Mesenchymal stem cell (in vitro differentiated cells and primary cell): ENCODE measurements at places on chromosomes 5 and 9.

DNA sequence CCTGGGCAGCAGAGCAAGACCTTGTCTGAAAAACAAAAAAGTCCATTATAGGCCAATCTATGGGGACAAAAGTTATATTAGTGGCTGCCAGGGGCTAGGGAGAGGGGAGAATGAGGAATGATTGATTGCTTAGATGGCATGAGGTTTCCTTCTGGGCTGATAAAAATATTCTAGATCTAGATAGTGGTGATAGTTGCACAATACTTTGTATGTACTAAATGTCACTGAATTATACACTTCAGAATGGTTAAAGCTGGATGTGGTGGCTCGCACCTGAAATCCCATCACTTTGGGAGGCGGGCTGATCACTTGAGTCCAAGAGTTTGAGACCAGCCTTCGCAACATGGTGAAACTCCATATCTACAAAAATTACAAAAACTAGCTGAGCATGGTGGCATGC lies 42.8 kb upstream of the TEX48 start:
- no peak overlapping the region for H3K27ac ChIP-seq
- H3K4me1 ChIP-seq = peaks cover 15% of the 10 kb centered on the region
- DNase-seq = no peak
- no peaks in the 10 kb centered on the region for H3K36me3 ChIP-seq
- H3K27me3 ChIP-seq = peaks cover 9% of the 10 kb centered on the region

DNA sequence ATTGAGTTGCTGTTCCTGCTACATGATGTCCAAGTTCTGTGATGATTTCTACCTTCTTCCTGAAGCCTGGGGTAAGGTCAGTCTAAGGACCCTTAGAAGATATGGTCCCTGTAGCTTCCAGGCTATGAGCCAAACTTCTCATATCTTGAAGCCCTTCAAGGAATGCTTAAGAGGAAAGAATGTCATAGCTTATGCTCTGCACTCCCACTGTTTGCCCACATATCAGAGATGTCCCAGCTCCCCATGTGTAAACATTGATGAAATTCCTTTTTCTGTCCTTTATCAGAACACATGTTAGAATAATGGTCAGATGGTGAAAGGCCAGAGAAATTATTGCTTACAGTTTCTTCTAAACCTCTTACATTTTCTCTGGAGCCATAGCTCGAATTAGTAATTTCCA lies 41.4 kb upstream of the RUSC2 start:
- H3K4me1 ChIP-seq = no peaks in the 10 kb centered on the region
- H3K27me3 ChIP-seq = peaks cover 25% of the 10 kb centered on the region
- H3K4me3 ChIP-seq = no peak overlapping the region
- no peak overlapping the region for H3K27ac ChIP-seq
- DNase-seq = peak; percentile 6

DNA sequence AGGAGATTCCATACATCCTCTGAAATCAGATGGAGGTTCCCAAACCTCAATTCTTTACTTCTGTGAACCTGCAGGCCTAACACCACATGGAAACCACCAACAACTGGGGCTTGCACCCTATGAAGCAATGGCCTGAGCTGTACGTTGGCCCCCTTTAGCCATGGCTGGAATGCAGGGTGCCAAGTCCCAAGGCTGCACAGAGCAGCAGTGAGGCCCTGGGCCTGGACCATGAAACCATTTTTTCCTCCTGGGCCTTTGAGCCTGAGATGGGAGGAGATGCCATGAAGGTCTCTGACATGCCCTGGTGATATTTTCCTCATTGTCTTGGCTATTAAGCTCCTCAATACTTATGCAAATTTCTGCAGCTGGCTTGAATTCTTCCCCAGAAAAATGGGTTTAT lies 983.8 kb downstream of the CDH9 start:
- no peaks in the 10 kb centered on the region for H3K36me3 ChIP-seq
- no peak overlapping the region for H3K4me3 ChIP-seq
- H3K27me3 ChIP-seq = no peaks in the 10 kb centered on the region
- H3K27ac ChIP-seq = no peak overlapping the region
- no peak for DNase-seq

- H3K4me1 ChIP-seq = no peaks in the 10 kb centered on the region
- no peak overlapping the region for H3K4me3 ChIP-seq
- H3K27ac ChIP-seq = no peak overlapping the region
- peaks cover 14% of the 10 kb centered on the region for H3K27me3 ChIP-seq
- H3K36me3 ChIP-seq = no peaks in the 10 kb centered on the region
Measured at GRCh38 chr5:151434570-151435237, 12.7 kb upstream of the SLC36A1 start.

GRCh38 chr5:63043792-63044191 lies 465.2 kb downstream of the LRRC70 start:
- H3K27ac ChIP-seq = no peak overlapping the region
- no peaks in the 10 kb centered on the region for H3K27me3 ChIP-seq
- no peaks in the 10 kb centered on the region for H3K36me3 ChIP-seq
- no peak for DNase-seq

DNA sequence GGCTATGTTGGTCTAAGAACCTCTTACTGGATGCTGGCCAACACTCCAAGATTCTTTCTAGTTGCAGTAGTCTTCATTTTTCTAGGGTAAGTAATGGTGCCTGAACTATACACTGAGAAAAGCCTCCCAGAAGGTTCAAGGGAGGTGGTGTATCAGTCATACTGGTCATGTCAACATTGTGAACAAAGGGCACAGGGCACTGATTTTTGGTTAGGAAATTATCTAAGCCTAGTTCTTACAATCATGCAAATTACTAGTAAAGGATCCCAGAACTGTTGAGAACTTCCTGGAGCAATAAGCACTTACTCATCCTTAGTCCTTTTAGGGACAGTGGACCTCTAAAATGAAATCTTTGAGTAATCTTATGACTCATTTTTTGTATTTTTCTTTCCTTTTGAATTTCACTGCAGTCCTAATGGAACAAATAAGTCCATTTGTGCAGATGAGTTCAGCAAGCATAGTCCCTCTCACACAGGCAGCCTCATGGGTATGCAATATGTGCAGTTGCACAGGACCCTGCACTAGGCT lies 21.1 kb upstream of the CDC42SE2 start:
- H3K4me1 ChIP-seq = no peaks in the 10 kb centered on the region
- DNase-seq = peak; percentile 89
- H3K4me3 ChIP-seq = no peak overlapping the region
- peak overlapping the region; percentile 11 for H3K27ac ChIP-seq

DNA sequence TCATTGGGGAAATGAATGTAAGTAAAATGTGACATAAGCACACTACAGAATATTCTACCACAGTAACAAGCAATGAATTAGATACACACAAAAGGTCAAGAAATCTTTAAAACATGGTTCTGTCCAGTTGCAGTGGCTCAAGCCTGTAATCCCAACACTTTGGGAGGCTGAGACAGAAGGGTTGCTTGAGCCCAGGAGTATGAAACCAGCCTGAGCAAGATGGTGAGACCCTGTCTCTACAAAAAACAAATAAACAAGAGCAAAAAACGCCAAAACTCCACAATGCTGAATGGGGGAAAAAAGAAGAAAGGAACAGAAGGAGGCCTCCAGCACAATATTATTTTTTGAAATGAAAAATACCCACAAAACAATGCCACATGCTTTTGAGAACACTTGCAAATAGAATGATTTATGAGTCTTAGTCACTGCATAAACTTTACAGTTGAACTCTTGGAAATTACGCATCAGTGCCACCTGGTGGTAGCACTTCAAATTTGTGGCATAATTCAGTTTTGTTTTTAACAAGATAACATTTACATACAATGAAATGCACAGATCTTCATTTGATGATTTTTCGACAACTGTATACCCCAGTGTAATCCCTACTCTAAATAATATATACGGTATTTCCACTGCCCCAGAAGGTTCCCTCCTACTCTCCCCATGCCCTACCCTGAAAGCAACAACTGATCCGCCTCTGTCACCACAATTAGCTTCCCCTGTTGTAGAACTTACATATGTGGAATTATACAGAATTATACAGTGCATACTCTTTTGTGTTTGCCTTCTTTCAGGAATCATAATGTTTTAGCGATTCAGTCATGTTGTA lies 14.4 kb upstream of the SPINK4 start:
- peak; percentile 79 for DNase-seq
- no peaks in the 10 kb centered on the region for H3K36me3 ChIP-seq
- H3K4me1 ChIP-seq = peaks cover 7% of the 10 kb centered on the region
- H3K27ac ChIP-seq = no peak overlapping the region

- no peak overlapping the region for H3K27ac ChIP-seq
- H3K27me3 ChIP-seq = no peaks in the 10 kb centered on the region
- peaks cover 67% of the 10 kb centered on the region for H3K36me3 ChIP-seq
Measured at GRCh38 chr5:102999191-102999590, 120.7 kb downstream of the GIN1 start.

DNA sequence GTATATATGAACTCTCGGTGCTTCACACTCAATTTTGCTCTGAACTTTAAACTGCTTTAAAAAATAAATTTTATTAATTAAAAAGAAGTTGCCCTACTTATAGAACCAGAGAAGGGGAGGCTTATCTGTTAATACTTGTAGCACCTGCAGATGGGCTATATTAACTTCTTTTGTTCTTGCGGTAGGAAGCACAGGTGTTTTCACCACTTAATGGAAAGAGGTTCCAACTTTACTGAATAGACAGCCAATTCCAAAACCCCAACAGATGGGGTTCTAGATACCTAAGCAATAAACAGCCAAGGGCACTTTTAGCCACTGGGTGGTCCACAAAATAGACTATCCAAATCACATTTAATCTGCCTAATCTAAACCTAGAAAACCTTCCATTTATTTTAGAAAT lies 65.4 kb downstream of the SSBP2 start:
- no peak overlapping the region for H3K27ac ChIP-seq
- no peak overlapping the region for H3K4me3 ChIP-seq
- DNase-seq = no peak
- H3K27me3 ChIP-seq = no peaks in the 10 kb centered on the region
- H3K4me1 ChIP-seq = no peaks in the 10 kb centered on the region

GRCh38 chr5:127094161-127094814 lies 21.0 kb upstream of the C5orf63 start:
- H3K36me3 ChIP-seq = no peaks in the 10 kb centered on the region
- no peak overlapping the region for H3K4me3 ChIP-seq
- no peak for DNase-seq
- H3K4me1 ChIP-seq = no peaks in the 10 kb centered on the region
- peaks cover 19% of the 10 kb centered on the region for H3K27me3 ChIP-seq
- H3K27ac ChIP-seq = no peak overlapping the region

GRCh38 chr9:105385381-105385985 lies 62.4 kb upstream of the FSD1L start:
- H3K27ac ChIP-seq = no peak overlapping the region
- peaks cover 62% of the 10 kb centered on the region for H3K36me3 ChIP-seq
- no peaks in the 10 kb centered on the region for H3K4me1 ChIP-seq
- no peak overlapping the region for H3K4me3 ChIP-seq
- no peak for DNase-seq

- DNase-seq = peak; percentile 81
- peaks cover 3% of the 10 kb centered on the region for H3K4me1 ChIP-seq
- H3K27ac ChIP-seq = no peak overlapping the region
- no peaks in the 10 kb centered on the region for H3K27me3 ChIP-seq
- peak overlapping the region; percentile 6 for H3K4me3 ChIP-seq
- H3K36me3 ChIP-seq = no peaks in the 10 kb centered on the region
Measured at GRCh38 chr9:108056805-108057386, 567.3 kb upstream of the KLF4 start.

GRCh38 chr5:37836592-37837413 lies 3.0 kb downstream of the GDNF start:
- peaks cover 50% of the 10 kb centered on the region for H3K4me1 ChIP-seq
- no peaks in the 10 kb centered on the region for H3K36me3 ChIP-seq
- H3K27me3 ChIP-seq = peaks cover 63% of the 10 kb centered on the region

- peaks cover 1% of the 10 kb centered on the region for H3K4me1 ChIP-seq
- H3K27ac ChIP-seq = no peak overlapping the region
- peak overlapping the region; percentile 27 for H3K4me3 ChIP-seq
- peak; percentile 13 for DNase-seq
Measured at GRCh38 chr5:145787001-145787400, 48.1 kb downstream of the PRELID2 start.

GRCh38 chr9:35731415-35732184 lies 395 bp downstream of the TLN1 start:
- peaks cover 20% of the 10 kb centered on the region for H3K4me1 ChIP-seq
- no peak for DNase-seq
- peak overlapping the region; percentile 91 for H3K4me3 ChIP-seq
- peak overlapping the region; percentile 91 for H3K27ac ChIP-seq
- H3K27me3 ChIP-seq = no peaks in the 10 kb centered on the region

DNA sequence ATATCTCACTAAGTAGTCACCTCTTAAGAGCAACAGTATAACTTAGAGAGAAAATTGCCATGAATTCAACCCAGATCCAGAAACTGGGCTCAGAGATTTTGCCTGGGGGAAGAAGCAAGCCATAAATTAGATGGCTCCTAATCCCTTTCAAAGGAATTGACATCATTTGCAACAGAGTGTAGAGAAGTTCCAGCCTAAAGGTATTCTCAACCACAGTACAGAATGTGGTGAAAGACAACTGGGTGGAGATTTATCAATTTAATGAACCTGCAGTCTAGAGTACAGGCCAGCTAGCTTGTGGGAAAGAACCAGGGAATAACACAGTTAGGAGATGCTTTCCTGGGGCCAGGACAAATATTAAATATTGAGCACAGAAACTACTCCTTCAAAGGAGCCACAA lies 39.6 kb downstream of the CDKL3 start:
- H3K27ac ChIP-seq = no peak overlapping the region
- no peak for DNase-seq
- peak overlapping the region; percentile 33 for H3K4me3 ChIP-seq
- H3K4me1 ChIP-seq = no peaks in the 10 kb centered on the region
- H3K27me3 ChIP-seq = no peaks in the 10 kb centered on the region
- peaks cover 5% of the 10 kb centered on the region for H3K36me3 ChIP-seq

GRCh38 chr5:135383803-135384495 lies 15.1 kb downstream of the MACROH2A1 start:
- H3K27ac ChIP-seq = no peak overlapping the region
- no peaks in the 10 kb centered on the region for H3K27me3 ChIP-seq
- no peak overlapping the region for H3K4me3 ChIP-seq
- peaks cover 43% of the 10 kb centered on the region for H3K36me3 ChIP-seq
- DNase-seq = no peak

DNA sequence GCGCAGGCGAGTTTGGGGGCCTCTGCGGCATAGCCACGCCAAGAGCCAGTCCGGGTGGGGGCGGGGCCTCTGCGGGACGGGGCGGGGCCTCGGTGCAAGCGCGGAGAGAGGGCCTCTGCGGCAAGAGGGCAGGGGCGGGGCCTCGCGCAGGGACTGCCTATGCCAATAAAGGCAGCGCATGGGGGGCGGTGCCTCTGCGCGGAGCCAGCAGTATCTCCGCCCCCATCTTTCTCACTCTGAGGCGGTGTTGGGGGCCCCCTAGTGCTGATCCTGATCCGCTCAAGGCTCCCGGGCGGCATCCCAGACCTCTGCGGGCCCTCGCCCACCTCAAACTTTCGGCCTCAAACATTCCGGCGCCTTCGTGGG lies 9.2 kb upstream of the GPRIN1 start:
- H3K4me3 ChIP-seq = no peak overlapping the region
- DNase-seq = peak; percentile 82
- peaks cover 37% of the 10 kb centered on the region for H3K27me3 ChIP-seq
- H3K36me3 ChIP-seq = no peaks in the 10 kb centered on the region
- no peak overlapping the region for H3K27ac ChIP-seq
- H3K4me1 ChIP-seq = peaks cover 49% of the 10 kb centered on the region

GRCh38 chr5:86885011-86885410 lies 267.3 kb downstream of the COX7C start:
- H3K36me3 ChIP-seq = no peaks in the 10 kb centered on the region
- H3K4me3 ChIP-seq = no peak overlapping the region
- H3K4me1 ChIP-seq = no peaks in the 10 kb centered on the region

GRCh38 chr9:27094640-27095298 lies 14.3 kb upstream of the TEK start:
- H3K4me3 ChIP-seq = no peak overlapping the region
- peak; percentile 82 for DNase-seq
- no peaks in the 10 kb centered on the region for H3K36me3 ChIP-seq
- H3K27me3 ChIP-seq = no peaks in the 10 kb centered on the region
